Activated CD8-positive, alpha-beta memory T cell treated with anti-CD3 and anti-CD28 coated beads for 24 hours (primary cell): ENCODE measurements at places on chromosomes 16 and 17.

DNA sequence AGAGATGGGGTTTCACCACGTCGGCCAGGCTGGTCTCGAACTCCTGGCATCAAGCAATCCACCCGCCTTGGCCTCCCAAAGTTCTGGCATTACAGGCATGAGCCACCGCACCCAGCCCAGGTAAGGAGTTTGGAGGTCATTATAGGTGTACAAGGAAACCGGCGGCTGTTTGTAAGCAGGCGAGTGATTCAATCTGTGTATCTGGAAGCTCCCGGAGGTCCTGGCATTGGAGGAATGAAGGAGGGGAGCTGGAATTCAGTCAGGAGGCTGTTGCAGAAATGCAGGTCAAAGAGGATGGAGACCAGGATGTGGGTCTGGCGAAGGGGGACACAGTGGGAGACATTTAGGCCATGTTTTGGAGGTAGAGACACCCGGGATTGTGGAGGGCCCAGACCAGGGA is 18.8 kb downstream of the CDC42EP4 start:
- no peak for DNase-seq

DNA sequence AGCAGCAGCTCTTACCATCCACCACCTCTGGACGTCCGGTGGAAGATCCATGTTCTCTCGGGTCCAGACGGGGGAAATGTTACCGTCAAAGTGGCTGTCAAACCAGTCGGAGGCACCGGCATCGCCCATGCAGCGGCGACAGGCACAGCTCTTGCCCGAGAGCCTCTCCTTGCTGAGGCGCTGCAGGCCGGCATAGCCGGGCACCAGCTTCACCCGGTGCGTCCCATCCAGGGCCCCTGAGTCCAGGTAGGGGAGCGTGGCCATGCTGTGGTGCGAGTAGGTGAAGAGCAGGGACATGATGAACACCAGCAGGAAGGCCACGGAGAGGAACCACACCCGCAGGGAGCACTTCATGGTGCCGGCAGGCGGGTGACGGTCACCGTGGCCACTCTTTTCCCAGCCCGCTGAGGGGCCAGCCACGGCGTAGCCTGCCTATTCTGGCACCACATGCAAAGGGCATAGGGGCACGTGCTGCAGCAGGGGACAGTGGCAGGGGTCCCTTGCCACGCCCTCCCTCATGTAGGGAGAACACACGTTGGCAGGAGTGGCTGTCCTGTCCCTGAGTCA is 40.6 kb downstream of the ST3GAL2 start:
- DNase-seq: no peak

- no peak for DNase-seq
Measured at GRCh38 chr17:43479948-43480347, 3.8 kb upstream of the DHX8 start.

DNA sequence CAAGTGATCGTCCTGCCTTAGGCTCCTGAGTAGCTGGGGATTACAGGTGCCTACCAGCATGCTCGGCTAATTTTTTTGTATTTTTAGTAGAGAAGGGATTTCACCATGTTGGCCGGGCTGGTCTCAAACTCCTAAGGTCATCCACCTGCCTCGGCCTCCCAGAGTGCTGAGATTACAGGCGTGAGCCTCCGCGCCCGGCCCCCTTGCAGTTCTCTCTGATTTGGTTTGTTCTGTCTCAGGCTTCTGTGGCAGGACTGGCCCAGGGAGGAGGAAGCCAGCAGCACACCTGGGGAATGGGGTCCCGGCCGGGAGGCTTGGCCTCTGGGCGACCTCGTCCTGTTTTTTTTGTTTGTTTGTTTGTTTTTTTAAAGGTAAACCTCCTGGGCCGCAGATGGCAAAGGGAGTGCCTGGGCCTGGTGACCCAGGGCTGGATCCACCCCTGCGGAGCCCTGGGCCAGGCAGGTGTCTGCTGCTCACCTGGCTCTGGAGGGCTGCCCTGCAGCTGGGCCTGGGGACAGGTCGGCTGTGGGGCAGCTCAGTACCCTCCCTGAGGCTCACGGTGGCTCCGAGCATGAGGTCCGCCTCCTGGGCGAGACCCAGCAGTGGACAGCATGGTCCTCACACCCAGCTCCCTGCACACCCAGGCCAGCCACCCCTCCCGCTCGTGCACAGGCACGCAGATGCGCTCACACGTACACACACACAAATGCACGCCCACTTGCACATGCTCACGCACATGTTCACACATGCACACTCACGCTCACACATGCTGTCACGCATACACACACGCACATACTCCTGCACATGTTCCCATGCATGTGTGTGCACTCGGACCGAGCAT is 3.3 kb upstream of the NUDT16L1 start:
- DNase-seq: no peak

GRCh38 chr17:64343833-64344637 is 46.6 kb downstream of the PECAM1 start:
- no peak for DNase-seq

- no peak for DNase-seq
Measured at GRCh38 chr16:84040823-84041820, 1.5 kb downstream of the SLC38A8 start.

DNA sequence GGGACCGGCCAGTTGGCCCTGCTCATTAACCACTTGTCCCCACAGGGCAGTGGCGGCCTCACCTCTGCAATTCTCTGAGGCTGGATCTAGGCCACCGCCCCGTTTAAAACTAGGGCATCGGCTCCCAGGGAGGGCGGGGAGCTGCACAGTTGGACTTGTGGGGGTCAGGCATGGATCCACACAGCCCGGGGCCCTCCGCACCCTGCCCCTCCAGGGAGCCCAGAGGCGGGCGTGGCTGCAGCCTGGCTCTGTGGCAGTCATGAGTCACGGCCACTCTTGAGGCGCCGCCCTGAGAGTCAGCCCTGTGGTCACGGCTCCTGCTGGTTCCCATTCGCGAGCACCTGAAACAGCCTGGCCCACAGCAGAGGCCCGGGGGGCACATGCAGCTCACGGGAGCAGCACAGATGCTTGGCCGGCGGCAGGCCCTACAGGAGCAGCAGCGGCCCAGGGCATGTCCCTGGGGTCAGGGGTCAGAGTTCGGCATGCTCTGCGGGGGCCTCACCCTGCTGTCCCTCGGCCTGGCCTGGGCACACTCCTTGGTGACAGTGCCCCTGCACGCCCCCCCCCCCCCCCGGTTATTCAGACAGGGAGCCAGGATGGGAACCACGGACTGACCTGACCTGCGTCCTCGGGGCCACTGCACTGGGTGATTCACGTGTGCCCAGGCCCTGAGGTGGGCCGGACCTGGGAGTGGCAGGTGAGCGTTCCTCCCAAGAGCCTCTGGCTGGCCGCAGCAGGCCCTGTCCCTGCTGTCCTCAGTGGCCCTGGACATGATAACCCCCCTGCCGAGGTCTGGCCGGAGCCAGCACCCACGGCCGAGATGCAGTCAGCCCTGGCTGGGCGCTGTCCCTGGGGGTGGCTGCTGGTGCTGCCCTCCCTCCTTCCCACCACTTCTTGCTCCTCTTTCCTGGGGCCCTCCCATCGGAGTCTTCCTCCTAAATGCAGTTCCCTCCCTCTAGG is 8.2 kb downstream of the CAPN15 start:
- no peak for DNase-seq

GRCh38 chr17:43349142-43349541 is 49.7 kb upstream of the ARL4D start:
- no peak for DNase-seq

DNA sequence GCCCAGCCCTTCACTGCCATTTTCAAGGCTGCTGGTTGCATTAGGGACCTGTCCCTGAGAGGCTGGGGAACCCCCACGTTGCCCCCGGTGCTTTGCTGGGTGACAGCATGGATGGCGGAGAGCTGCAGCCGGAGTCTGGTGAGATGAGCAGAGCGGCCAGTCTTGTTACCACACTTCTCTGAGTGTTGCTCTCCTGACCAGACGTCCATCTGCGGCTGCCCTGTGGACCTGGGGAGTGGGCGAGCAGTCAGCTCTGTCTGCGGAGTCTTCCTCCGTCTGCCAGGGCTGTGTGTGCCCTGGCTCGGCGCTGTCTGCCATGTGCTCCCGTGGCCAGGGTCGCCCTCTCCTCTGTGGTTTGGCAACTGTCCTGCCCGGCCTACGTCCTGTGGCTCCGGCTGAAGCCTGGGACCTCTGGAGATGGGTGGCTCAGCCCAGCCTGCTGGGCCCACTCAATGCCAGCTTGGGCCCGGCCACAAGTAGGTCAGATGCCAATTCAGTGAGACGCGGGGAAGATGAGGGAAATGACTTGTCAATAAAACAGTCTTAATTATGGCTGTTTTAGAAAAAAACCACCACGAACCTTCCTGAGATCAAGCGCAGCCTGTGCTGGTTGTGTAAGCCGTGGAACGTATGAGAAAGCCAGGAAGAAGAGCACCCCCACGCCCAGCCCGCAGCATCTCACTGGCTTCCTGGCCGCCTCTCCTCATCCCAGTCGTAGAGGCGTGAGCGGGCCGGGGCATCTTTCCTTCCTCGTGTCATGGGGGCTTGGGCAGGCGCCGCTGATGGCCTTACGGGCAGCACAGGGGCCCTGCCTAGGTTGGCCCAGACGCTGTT is 7.9 kb downstream of the KCTD5 start:
- DNase-seq: no peak

GRCh38 chr16:11459722-11460121 is 114.5 kb downstream of the RMI2 start:
- DNase-seq: no peak

- no peak for DNase-seq
Measured at GRCh38 chr16:26128296-26128695, 436.5 kb downstream of the HS3ST4 start.

DNA sequence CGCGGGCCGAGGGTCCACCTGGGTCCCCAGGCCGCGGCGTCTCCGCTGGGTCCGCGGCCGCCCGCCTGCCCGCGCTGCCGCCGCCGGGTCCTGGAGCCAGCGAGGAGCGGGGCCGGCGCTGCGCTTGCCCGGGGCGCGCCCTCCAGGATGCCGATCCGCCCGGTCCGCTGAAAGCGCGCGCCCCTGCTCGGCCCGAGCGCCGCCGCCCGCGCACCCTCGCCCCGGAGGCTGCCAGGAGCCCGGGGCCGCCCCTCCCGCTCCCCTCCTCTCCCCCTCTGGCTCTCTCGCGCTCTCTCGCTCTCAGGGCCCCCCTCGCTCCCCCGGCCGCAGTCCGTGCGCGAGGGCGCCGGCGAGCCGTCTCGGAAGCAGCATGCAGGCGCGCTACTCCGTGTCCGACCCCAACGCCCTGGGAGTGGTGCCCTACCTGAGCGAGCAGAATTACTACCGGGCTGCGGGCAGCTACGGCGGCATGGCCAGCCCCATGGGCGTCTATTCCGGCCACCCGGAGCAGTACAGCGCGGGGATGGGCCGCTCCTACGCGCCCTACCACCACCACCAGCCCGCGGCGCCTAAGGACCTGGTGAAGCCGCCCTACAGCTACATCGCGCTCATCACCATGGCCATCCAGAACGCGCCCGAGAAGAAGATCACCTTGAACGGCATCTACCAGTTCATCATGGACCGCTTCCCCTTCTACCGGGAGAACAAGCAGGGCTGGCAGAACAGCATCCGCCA is 504 bp downstream of the FOXC2 start:
- DNase-seq: no peak

DNA sequence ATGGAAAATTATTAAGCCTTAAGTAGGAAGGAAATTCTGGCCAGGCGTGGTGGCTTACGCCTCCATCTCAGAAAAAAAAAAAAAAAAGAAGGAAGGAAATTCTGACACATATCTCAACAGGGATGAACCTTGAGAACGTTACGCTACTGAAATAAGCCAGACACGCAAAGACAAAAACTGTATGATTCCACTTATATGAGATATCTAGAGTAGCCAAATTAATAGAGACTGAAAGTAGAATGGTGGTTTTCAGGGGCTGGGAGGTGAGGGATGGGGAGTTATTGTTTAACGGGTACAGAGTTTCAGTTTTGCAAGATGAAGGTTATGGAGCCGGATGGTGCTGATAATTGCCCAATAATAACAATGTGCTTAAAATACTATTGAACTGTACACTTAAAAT is 16.2 kb upstream of the HNF1B start:
- DNase-seq: no peak

GRCh38 chr17:57228911-57229310 is 27.4 kb upstream of the MSI2 start:
- no peak for DNase-seq

DNA sequence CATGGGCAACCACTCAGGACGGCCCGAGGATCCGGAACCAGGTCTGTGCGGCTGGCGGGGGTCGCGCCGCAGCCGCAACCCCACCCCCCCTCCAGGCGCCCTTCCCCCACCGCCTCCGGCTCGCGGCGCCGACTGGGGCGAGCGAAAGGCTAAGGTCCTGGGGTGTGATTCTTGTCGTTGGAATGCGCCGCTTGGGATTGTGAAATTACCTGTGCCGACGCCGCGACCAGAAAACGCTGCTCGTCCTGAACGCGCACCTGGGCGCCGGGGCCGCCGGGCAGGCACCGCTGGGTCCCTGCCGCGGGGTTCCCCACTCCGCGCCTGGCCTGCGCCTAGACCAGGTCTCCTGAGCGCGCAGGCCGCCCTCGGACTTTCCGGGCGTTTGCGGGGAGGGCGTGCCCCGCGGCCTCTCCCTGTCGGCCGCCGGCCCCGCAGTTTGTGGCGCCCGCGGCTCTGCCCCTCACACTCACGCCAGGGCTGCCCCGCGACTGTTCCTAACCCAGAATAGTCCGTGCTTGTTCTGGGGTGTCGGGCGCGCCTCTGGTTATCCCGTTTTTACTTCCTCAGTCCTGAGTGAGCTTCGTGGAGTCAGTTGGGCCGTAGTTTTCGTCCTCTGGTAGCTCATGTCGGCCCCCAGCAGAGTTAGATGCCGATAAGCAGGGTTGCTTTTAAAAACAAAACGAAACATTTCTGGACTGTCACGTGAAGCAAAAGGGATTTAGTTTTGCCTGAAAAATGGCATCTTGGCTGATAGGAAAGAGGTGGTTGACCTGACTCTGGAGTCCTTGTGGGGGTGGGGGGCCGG is 147.2 kb downstream of the SPECC1 start:
- DNase-seq: no peak
